Stimulated activated CD8-positive, alpha-beta memory T cell treated with anti-CD3 and anti-CD28 coated beads, Interleukin-7, amount 100 ng/mL, for 48 hours (primary cell): ENCODE measurements at places on chromosomes 13 and 19.
A peak's percentile ranks its signal among the peaks of the same experiment; 100 is the strongest.

DNA sequence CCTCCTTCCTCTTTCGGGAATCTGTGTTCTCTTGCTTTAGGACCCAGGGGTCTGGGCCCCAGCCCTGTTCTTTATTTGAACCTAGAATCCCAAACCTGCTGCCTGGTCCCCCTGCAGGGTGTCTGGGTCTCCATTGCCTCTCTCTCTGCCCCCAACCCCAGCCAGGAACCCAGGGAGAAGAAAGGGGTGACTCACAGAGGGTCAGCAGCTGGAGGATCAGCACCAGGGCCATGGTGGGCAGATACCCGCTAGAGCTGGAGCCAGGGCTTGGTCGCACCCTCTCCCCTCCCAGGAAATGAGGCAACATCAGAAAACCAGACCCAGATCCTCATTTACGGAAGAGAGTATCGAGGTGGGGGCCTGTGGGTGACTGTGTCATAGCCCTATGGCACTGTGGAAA is at the start of gene OSCAR:
TSS of gene OSCAR (minus strand) at position 243 of the 400 bp plus-strand sequence. CDS start at position 232, 11 bp downstream.
- no peak for DNase-seq

- DNase-seq, result no peak
These were observed 656 bp downstream of the PCCA start for GRCh38 chr13:100089465-100090032.

DNA sequence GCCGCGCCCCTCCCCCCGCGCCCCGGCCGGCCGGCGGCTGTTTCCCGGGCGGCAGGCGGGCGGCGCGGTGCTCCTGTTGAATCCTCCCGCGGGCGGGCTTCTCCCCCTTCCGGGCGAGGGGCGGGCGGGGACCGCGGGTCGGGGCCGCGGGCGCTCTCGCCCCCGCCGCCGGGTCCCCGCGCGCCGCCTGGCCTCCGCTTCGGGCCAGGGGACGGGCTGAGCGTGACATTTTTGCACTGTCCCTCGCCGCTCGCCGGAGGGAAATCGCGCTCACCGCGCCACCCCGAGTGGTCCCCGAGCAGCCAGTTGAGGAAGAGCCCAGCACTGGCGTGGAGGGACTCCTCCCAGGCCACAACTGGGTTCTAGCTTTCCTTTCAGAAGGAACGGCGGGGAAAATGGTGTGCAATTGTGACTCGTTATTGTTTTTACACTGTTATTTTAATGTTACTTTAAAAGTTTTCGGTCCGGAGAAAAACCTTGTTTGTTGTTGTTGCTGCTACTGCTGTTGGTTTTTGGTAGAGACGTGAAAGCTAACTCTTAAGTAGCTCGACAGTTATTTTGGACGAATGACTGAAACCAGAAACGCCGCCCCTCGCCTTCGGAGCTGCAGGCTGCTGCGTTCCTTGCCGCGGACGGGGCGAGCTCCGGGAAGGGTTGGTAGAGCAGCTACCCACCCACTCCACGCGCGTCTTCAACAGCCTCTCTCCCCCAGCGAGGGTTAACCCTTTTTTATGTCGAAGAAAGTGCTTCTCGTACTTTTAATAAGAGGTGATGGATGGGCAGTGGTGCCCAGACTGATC is 959 bp downstream of the PDS5B start:
- peak; percentile 19 for DNase-seq

- no peak for DNase-seq
These were observed 374.9 kb downstream of the SPRY2 start for GRCh38 chr13:79966059-79966458.

GRCh38 chr13:109336730-109337129 is 449.7 kb downstream of the IRS2 start:
- DNase-seq, result no peak

DNA sequence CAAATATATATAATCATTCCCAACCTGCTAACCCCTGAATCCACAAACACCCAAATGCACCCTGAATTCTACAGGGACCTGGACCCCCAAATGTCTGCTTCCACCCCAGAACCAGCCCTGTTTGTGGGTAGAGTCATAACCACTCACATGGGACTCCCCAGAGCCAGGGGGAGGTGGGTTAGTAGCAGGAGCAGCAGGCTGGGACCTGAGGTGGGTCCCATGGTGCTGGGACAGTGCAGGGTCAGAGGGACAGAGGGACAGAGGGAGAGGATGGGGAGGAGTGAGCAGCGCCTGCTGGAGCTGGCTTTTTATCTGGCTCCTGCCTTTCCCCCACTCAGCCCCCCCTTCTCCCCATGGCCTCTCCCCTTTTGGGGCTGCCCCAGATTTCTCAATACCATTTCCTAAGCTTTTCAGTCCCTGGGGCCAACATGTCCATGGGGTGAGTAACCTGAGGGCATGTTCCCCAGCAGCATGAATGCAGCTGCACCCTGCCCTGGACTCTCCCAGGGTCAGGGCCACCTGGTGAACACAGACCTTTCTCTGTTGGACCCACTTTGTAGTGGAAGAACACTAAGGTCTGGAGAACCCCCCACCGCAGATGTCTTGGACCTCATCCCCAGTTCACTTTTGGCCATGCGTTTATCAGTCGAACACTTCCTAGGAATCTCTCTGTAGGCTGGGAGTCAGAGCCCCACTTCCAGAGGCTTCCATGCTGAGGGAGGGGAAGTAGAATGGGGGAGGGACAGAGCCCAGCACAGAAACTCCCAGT is at the start of gene C3:
TSS of gene C3 (minus strand) at position 282 of the 769 bp plus-strand sequence. CDS start at position 221, 61 bp downstream.
- DNase-seq, result no peak
